ENCODE measurements at places on chromosomes 7 and 10.

GRCh38 chr7:90833443-90833842 lies 237.3 kb downstream of the CDK14 start:
- no peak for DNase-seq

- DNase-seq: no peak
Observed at GRCh38 chr10:88256886-88257285, 326.2 kb downstream of the RNLS start.

GRCh38 chr10:84946904-84947303 lies 618.5 kb downstream of the CCSER2 start:
- DNase-seq: no peak

- DNase-seq: no peak
Observed at GRCh38 chr7:628402-628763, 98.1 kb upstream of the DNAAF5 start.

GRCh38 chr7:15308821-15309220 lies 253.0 kb downstream of the AGMO start:
- no peak for DNase-seq
